ENCODE measurements at places on chromosomes 2 and 18. TPM values are rescaled to one million over a fixed set of nuclear protein-coding genes. Genes with fewer than 3 reads are reported as not detected.

Gene ANKRD53
- total RNA-seq: 0.03 TPM

Gene MSGN1
- total RNA-seq: not detected

GRCh38 chr2:197894751-197895274 is 90.4 kb downstream of the PLCL1 start:
- DNase-seq: no peak

- DNase-seq: no peak
Observed at GRCh38 chr18:56470406-56471351, 167.7 kb downstream of the TXNL1 start.

DNA sequence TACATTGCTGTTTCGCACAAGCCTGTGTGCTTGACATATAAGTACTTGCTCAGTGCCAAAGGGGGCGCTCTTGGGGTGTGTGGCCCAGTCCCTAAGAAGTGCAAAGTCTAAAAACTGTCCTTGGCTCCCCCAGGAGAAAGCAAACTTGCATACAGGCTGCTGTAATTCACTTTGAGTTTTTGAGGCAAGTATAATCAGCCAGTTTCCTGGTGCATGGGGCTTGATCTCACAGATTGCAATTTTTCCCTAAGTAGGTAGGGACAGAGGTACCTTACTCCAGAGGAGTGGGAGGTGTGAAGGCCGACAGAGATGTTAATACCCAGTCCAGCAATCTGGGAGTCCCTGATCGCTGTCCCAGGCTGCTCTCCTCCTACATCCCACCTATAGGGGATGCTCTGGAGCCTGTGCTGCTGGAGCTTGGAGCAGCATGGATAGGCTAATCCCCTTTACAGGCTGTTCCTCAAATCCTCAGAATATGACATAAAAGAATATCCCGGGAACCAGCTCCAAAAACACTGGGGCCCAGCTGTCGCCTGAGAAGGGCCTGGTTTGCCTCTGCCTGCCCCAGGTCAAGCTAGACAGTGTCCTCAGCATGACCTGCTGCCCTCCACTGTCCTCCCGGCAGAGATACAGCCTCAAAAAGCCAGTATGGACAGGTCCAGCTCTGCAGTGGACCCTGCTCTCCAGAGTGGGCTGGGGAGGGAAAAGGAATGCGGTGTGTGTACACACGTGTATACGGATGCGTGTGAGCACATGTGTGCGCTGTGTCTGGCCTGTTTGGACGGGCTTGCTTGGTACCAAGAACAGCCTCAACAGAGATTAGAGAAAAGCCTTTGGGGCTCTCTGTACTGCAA is 136.5 kb upstream of the HAAO start:
- DNase-seq: no peak

DNA sequence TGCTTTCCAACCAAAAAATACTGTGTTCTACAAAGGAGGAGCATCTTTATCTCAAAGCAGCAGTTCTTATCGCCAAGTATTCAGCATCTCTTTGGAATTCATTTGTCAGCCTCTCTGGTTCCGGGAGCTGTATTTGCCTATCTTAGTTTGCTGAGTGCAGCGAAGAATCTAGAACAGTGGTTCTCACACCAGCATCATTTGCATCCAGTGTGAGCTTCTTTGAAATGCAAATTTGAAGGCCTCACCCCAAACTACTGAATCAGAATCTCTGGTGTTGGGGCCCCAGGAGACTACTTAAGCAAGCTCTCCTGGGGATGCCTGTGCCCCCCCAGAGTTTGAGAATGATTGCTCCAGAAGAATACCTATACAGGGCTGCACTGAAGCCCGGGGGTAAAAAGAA is 1.5 kb upstream of the PTPN2 start:
- DNase-seq: no peak

DNA sequence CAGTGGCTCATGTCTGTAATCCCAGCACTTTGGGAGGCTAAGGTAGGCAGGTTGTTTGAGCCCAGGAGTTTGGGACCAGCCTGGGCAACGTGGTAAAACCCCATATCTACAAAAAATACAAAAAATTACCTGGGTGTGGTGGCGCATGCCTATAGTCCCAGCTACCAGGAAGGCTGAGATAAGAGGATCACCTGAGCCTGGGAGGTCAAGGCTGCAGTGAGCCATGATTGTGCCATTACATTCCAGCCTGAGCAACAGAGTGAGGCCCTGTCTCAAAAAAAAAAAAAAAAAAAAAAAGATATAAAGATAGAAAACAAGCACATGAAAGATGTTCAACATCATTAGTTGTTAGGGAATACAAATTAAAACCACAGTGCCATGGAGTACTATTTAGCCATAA is 65.3 kb upstream of the UGP2 start:
- DNase-seq: no peak

DNA sequence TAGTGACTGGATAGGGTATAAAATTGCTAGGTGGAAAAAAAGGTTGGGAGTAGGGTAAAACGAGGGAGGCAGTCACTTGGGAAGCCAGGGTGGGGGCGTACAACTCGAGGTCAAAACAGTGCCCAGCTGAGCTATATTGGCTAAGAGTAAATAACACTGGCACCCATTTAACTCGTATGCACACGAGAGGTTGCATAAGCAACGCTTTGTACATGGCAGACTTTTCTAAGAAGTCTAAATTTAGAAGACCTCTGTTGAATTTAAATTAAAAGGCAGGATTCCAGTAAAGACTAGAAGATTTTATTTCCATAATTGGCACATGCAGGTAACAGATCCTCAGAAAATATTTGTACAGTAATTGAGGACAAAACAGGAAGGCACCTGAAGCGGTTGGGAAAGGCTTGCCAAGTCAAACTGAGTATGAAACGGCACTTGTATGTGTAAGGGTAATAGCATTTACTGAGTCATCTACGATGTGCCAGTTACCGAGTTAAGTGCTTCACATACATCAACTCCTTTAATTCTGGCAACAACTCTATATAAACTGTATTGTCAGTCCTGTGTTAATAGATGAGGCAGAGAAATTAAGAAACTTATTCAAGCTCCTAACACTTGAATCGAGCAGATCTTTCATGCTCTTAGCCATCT is 1.4 kb upstream of the MALT1 start:
- DNase-seq: peak; percentile 84

GRCh38 chr2:229714080-229714735 is at the start of gene DNER:
DNER (minus strand) TSS chr2:229714555; CDS start chr2:229714423, 132 bp downstream.
- peak; percentile 13 for DNase-seq

GRCh38 chr2:215906458-215906857 is 106.9 kb downstream of the MREG start:
- DNase-seq: no peak

DNA sequence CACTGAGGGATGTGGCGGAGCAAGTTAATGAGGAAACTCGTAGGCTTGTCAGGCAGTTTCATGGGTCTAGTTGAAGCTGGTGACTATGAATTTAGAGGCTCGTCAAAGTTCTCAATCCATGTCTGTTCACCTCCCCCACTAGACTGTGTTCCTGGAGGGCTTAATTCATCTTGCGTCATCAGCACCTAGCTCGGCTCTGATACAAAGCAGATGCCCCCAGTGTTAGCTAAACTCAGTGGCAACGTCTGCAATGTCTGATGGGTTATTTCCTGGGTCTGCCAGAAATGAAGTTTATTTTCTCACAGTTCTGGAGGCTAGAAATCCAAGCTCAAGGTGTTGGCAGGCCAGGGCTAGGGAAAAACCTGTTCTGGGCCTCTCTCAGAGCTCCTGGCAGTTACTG is 140.6 kb downstream of the PID1 start:
- DNase-seq: no peak

Gene SIGLEC15
- 9.1 TPM for total RNA-seq

Gene UPP2
- total RNA-seq: not detected

DNA sequence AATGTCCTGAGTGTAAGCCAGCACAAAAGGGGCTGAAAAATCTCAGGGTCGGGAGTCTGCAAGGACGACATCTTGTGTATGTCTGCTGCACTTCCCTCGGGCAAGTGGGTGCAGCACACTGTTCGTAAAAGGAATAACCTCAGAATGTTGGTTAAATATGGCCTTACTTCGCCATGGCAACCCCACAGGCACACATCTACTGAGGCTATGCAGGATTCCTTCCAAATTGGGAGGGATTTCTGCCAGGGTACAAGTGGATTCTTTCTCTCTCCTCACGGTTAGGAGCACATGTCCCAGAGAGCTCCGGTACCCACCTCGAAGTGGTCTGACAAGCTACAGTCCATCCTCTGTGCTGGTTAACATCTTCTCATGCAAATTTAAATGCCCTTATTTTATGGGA is 277.7 kb upstream of the PXDN start:
- no peak for DNase-seq

GRCh38 chr18:12254136-12254819 is at the start of gene CIDEA:
CIDEA (plus strand) TSS chr18:12254361; CDS start chr18:12254384, 23 bp downstream.
- DNase-seq: no peak

Gene CYTIP
- not detected for total RNA-seq

Gene DES
- total RNA-seq: not detected

Data from HT1080 (cell line).